Inflammatory macrophage (primary cell): ENCODE measurements at places on chromosomes 6 and 20.
A peak's percentile ranks its signal among the peaks of the same experiment; 100 is the strongest.

GRCh38 chr6:56246881-56247653, at the start of gene COL21A1:
COL21A1 (minus strand) TSS chr6:56247580; CDS start chr6:56182618, 64,962 bp downstream.
- no peak for DNase-seq

DNA sequence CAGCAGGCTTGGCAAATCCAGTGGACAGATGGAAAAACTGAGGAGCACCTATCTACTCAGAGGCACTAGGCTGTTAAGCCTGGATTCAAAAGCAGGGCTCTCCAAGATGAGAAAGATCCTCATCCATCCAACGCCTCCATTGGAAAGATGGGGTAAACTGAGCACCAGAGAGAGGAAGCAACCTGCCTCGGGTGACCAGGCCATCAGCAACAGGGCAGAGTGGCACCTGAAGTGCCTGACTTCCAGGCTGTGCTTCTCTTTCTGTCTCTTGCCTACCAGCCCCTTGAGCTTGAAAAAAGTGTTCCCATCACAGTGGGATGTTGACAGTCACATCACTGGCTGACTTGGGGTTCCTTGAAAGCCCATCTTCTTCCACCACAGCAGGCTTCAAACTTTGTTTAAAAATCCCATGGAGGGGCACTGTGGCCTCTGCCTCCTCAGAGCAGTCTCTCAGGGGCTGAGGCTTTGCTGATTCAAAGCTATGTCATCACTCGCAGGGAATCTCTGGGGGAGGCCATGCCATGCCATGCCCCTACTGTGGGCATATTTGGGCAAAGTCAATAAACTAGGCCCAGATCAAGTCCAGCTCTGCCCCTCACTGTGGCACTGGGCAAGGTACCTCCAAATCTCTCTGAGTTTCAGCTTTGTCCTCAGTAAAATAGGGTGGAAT, 44.8 kb upstream of the TGM2 start:
- DNase-seq, result no peak

GRCh38 chr6:78631976-78632375, 235.4 kb upstream of the IRAK1BP1 start:
- no peak for DNase-seq

- DNase-seq, result no peak
Measured at GRCh38 chr6:101454106-101454676, 60.7 kb downstream of the GRIK2 start.

GRCh38 chr6:24500683-24501082, 5.9 kb downstream of the ALDH5A1 start:
- no peak for DNase-seq

GRCh38 chr20:46025376-46025783, 3.6 kb upstream of the SLC12A5 start:
- no peak for DNase-seq

GRCh38 chr6:20802596-20802995, 268.3 kb downstream of the CDKAL1 start:
- no peak for DNase-seq

- DNase-seq, result no peak
Measured at GRCh38 chr20:34083781-34084180, 28.3 kb downstream of the EIF2S2 start.

DNA sequence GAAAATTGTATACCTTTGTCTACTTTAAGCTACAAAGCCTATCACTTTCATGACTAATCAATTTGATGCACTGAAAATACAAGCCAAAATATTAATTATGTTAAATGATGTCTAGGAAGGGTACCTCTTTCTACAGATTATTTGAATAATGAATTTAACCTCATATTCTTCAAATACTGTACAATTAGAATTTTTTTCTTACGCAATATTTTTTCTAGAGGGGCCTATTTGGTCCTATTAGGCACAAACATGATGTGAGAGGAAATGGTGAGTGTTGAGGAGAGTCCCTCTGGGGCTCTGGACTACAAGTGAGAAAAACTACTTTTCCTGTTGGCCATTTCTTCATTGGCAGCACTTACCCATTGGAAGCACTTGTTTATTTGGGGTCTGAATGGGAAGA, 5.4 kb downstream of the DCDC2 start:
- DNase-seq, result no peak

- no peak for DNase-seq
Measured at GRCh38 chr20:53162251-53162835, 190.2 kb downstream of the TSHZ2 start.

- DNase-seq, result peak; percentile 61
Measured at GRCh38 chr6:134287859-134288537, 29.9 kb downstream of the SGK1 start.

- no peak for DNase-seq
Measured at GRCh38 chr20:61764471-61765025, 301.1 kb downstream of the TAF4 start.

DNA sequence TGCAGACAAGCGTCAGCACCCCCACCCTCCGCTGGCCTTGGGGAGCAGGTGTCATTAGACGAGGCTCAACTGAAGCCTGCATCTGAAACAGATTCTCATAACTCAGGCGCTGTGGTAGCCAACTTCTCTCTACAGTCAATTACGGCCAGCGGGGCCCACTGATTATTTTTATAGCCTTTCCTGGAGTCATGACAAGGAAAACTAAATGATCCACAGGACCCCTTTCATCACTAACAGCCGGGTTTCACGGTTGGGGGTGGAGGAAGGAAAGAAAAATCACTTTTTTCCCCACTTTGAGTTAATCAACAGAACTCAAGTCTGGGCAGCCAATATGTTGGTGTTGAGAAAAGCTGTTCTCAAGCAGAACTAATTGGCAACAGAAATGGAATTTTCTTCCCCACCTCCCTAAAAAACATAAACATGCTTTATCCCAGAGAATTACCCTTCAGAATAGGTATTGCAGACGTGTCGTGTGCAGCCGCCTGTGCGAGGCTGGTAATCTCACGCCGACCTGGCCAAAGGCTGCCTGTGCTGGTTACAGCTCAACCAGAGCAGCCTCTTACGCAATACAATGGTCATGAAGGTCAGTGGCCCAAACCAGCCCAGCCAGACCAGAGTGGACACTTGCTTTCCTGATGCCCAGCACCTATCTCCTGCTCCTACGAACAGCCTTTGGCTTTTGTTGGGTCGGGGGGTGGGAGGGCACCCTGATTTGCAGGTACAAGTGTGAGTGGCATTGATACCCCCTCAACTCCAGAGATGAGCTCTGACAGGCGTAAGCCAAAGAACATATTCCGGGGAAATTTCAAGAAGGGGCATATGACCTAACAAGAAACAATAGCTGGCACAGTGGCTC, 11.0 kb downstream of the RIPOR3 start:
- no peak for DNase-seq

DNA sequence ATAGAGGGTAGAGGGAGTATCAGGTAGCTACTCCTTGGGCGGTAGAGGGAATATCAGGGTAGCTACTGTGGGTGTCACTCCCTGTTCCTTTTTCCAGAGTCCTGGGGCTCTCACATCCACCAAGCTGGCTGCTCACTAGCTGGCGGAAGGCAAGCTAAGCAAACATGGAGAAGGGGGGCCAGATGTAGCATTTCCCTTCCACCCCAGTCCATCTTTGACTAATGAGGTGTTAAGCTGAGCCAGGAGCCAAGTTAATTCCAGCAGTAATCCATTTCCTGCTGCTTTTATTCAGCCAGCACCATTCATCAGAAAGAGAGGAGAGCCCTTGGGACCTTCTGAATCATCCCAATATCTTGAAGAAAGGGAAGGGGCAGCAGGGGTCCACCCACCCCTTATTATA, 330.0 kb downstream of the ZFAND3 start:
- no peak for DNase-seq

DNA sequence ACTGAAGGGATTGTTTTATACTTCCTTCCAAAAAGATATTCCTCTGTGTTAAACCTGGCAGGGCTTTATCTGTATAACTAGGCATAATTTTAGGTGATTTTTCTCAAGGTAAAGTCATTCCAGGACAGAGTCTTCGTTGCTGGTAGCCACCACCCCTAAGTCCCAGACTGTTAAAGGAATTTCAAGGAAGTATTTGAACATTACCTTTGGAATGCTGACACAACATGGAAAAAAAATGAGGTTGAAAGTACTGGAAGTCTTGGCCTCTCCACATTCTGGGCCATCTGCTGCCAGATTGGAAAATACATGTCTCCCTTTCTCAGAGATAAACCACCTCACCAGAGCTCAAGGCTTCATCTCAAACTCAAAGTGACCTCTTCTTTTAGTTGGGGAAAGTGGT, 27.0 kb upstream of the ETV7 start:
- no peak for DNase-seq

GRCh38 chr6:168709390-168709789, 268.4 kb downstream of the SMOC2 start:
- DNase-seq, result no peak

GRCh38 chr6:159142531-159142930, 26.7 kb upstream of the FNDC1 start:
- DNase-seq, result no peak

- DNase-seq, result no peak
Measured at GRCh38 chr20:58111310-58112016, 117.0 kb downstream of the ANKRD60 start.

- no peak for DNase-seq
Measured at GRCh38 chr20:24273251-24273650, 196.2 kb upstream of the SYNDIG1 start.

DNA sequence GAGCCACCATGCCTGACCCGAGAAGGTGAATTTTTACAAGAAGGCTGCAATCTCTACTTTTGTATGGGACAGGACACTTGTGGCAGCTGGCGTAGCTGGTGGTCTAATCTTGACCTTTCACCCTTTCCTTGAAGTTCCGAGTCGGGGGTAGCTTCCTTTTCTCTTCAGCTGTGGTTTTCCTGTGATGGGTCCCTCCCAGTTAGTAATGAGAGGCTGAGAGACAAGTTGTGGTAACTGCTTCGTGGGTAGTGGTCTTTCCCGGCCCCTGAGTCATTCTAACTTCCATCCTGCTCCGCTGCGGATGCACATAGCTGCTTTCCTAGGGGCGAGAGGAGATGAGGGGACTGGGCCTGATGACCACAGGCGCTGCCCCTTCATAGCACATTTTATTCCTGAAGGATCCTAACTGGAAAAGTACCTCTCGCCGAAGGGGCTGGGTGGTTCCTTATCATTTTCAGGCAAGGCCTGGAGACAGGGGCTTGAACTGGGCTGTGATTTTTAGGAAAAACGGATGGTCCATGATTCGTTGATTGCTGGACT, 3.1 kb downstream of the SYNJ2 start:
- DNase-seq, result no peak

DNA sequence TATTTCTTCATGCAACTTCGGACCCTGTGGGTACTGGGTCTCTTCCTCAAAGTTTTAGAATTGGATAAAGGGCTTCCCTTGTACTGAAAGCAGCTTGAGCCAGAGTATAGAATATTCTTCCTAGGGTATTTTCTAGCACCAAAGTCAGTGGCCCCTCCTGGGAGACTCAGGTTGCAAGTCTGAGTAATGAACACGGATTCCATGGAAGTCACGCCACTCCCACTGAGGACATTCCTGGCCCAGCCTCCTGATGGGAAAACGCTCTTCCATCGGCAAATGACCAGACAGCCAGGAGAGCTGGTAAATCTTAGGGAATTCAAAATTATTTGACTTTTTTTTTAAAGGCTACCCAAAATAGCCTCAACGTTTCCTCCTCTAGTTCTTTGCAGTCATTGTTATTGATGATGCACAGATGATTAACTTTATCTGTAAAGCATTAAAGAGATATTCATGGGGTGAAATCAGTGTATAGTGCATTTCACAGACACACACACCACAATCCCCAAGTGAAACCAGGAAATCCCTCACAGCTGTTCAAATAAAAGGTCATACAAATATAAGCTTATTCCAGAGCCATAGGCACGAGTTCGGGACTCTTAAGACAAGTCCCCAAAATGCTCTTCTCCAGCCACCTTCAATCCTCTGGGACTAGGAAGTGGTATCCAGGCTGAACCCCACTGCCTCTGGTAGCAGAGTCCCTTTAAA, 248.8 kb downstream of the SOD2 start:
- no peak for DNase-seq

GRCh38 chr6:67331304-67331703, 1303.8 kb upstream of the ADGRB3 start:
- no peak for DNase-seq

- no peak for DNase-seq
Measured at GRCh38 chr6:40810171-40810570, 223.0 kb upstream of the LRFN2 start.

GRCh38 chr20:37901240-37901639, 1.7 kb upstream of the VSTM2L start:
- DNase-seq, result no peak

GRCh38 chr6:130314271-130314670, 51.5 kb upstream of the TMEM200A start:
- no peak for DNase-seq

- DNase-seq, result no peak
Measured at GRCh38 chr6:151317103-151317994, 74.0 kb downstream of the ZBTB2 start.

DNA sequence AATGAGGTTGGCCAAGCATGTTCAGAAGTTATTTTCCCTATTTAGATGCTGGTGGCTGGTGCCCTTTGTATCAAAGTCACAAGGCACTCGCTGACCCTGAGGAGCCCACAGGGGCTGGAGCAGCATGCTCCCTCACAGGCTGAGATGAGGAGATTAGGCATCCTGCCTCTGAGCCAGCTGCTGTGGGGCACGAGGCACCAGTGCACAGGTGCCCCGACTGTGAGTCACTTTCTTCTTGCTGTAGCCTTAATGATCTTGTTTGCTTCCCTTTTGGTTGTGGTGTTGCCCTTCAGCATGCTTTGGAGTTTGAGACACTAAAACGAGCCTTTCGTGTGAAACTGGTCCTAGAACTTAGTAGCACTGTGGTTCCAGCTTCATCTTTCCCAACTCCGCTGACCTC, 4.3 kb downstream of the PSMG4 start:
- no peak for DNase-seq

- no peak for DNase-seq
Measured at GRCh38 chr20:61531553-61532345, 279.7 kb downstream of the CDH4 start.

DNA sequence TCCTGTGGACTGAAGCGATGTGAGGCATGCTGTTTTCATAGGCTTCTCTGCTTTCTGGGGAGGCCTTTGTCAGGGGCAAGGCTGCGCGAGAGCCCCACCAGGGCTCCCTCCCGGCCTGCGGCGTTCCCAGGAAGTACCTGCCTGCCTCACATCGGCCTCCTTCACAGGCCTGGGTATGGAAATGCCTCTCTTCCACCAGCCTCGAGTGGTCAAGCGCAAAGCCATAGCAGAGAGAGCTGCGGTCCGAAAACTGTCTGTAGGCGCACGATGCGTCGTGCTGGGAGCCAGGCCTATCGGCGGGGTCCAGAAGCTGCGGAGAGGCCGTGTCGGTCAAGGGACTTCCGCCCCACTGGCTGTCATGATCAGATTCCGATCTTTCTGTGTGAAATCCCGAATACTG, 71.2 kb downstream of the SIM1 start:
- no peak for DNase-seq

GRCh38 chr6:144064402-144065212, 30.8 kb downstream of the SF3B5 start:
- peak; percentile 61 for DNase-seq

GRCh38 chr6:134637847-134638437, 312.0 kb downstream of the ALDH8A1 start:
- no peak for DNase-seq

GRCh38 chr6:130229645-130230044, 6.9 kb upstream of the SAMD3 start:
- DNase-seq, result no peak

- no peak for DNase-seq
Measured at GRCh38 chr20:48374991-48375595, 452.7 kb downstream of the PREX1 start.

GRCh38 chr20:2984028-2984501, 59.4 kb upstream of the GNRH2 start:
- peak; percentile 42 for DNase-seq
